ENCODE measurements at places on chromosomes 11 and 22.

DNA sequence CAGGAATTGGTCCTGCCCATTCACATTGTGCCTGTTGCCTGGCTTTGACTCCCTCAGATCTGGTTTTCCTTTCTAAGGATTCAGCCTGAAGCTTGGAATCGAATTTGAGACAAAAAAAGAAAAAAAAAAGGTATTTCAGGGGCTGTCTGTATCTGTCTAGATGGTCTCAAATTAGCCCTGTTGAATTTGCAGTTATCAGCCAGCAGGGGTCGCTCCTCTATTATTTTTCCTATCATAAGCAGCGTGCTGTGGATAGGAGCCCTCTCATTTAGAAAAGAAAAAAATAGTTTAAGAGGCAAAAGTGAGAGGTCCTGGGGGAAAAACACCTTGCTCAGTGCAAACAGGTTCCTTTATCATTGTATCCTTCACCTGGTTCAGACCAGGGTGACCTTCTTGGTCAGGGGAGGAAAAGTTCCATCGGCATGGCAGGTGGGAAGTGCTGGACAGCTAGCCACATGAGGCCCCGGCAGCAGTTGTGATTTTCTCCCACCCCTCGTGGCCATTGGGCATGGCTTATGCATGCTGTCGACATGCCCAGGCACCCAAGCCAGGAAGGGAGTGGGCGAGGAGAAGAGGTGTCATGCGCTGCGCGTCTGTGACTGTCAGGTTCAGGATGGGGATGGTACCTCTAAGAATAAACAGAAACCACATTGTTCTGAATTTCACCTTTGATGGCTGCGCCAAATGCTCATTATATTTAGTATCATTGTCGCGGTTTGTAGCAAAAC lies 13.1 kb downstream of the OR5AK2 start:
- DNase-seq = no peak

DNA sequence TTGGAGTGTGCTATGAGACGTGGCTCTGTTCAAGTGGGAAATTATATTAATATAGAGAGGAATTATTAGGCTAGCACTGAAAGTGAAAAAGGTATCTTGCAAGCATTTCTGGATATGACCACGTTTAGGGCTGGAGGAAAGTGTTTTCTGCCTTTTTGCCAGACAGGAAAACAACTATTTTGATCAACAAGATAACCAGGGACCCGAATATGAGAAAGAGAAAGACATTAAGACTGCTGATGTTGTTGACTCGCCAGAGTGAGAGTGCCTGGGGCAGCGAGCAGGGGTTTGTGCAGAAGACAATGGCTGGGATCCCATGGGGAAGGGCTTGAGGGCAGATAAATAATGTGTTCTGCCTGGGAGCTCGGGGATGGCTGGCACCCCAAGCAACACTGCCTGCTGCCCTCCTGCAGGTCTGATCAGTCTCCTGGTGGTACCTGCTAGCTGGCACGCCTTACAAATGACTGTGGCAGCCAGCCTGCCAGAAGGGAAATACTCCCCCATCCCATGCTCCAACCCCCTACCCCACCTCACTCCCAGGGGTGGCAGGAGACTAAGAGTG lies 23.1 kb upstream of the CHST1 start:
- DNase-seq = no peak

DNA sequence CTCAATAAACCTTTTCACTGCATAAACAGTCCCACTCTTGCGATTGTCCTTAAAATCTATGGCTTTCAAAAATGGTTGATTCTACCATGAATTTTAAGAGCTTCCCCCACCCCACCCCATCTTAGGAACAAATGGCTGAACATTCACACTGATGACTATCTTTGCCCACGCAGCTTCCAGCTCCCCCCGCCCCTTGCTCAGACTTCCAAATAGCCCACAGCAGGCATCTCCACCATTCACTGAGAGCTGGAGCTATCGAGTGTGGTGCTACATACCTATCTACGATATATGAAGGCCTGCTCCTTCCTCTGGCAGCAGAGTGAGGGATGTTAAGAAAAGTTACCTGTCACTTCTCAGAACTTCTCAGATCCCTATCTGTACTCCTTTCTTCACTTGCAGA lies 26.7 kb downstream of the EIF3F start:
- DNase-seq = no peak

DNA sequence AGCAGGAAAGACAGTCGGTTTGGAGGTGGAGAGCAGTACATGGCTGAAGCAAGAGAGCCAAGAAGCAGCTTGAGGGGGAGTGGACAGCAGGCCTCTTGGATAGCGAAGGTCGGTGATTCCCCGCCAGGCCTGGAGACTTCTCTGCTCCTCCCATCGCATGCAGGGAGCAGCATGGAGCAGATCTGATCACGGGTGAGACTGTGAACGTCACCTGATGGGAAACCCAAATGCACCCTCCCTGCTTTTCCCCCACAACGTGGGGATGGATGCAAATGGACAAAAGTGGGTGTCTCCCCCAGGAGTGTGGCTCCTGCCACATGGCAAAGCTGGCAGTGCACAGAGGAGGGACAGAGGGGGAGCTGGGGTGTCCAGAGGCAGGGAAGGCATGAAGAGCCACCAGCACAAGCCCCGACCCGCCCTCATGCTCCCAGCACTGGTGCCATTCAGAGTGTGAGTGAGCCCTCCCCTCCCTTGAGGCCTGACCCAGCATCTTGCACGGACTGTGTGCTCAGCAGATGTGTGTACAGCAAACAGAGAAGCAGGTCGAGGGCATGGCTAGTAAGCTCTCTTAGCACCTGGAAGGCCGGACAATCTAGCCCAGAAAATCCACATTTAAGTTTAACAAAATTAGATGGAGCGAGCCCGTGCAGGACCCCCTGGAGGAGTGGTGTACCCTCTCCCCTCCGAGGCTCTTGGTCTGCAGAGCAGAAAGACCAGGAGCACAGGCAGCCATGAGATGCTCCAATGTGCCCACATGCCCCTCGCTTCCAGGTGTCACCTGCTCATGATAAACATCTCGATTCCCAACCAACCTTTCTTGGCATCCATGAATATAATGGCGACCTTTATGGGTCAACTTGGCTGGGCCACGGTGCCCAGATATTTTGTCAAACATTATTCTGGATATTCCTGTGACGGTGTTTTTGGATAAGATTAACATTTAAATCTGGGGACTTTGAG lies 661.7 kb downstream of the TBC1D22A start:
- no peak for DNase-seq

DNA sequence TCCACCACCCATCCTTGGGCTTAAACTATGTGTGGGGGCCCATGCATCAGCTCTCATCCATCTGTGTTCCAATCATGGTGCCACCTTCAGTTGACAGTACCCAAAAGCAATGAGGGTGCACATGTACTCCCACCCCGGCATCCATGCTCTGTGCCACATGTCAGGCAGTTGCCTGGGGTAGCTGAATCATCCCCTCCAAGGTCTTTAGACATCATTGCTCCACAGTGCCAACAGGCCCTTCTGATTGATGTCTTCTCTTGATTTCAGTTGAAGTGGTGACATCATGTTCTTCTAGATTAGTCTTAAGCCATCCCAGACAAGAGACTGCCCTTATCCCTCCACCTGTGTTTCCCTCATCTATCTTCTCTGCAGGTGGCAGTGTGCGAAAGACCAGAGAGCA lies 42.5 kb downstream of the TMPRSS5 start:
- DNase-seq = no peak

DNA sequence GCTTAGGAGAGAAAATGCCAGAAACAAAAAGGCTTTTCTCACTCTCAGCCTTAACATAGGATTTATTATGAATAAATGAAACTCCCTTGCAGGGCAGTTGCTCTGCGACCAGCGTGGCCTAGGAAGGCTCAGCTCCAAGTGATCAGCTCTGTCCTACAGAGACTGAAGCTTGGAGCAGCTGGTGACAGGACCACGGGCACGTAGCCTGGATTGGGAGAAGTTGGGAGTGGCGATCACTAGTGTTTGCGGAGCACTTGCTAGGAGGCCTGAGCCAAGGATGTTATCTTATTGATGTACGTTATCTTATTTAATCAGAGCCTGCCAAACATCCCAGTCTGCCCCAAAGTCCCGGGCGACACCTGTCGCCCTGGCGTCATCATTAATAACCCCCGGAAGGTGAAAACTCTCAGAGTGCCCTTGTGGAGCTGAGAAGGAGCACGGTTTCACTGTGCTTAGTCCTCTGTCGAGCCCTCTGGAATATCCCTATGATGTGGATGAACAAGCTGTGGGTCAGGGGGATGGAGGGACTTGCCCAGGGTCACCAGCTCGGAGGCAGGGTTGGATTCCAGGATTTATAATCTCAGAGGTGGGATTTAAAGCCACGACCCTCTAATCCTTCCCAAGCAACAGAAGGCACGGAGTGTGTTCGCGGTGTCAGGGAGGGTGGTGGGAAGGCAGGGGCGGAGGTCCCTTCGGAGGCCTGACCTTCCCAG lies 40.8 kb upstream of the SMIM38 start:
- DNase-seq = no peak

DNA sequence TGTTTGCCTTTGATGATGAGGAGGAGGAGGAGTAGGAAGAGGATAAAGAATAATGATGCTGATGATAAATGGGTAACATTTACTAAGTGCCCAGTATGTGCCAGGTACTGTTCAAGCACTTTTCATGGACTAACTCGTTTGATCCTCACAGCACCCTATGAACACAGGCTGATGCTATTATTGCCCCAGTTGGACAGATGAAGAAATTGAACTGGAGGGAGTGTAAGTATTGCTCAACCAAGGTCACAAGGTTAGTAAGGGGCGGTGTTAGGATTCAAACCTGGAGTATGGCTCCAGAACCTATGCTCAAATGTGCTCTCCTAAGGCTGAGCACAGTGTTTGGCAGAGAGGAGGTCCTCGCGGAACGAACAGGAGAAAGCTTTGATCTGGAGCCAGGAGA lies 78.6 kb downstream of the SYN3 start:
- no peak for DNase-seq

- DNase-seq = no peak
Measured at GRCh38 chr11:86637988-86638387, 34.4 kb downstream of the ME3 start.

DNA sequence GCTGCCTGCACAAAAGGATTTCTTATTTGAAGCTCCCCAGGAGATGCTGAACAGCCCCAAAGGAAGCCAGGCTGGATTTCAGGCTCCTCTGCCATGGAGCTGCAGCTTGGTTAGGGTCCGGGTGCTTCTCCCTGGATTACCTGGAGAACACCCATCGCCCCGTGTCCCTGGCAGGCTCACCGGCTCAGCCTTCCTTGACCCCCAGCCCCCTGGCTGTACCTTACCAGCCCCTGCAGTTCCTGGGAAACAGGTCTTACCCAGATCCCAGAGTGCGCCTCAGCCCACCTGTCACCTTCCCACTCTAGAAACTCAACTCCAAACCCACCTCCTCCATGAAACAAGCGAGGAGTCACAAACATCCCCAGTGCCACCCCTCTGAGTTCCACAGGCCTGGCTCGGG lies 45.3 kb upstream of the CD5 start:
- DNase-seq = no peak

DNA sequence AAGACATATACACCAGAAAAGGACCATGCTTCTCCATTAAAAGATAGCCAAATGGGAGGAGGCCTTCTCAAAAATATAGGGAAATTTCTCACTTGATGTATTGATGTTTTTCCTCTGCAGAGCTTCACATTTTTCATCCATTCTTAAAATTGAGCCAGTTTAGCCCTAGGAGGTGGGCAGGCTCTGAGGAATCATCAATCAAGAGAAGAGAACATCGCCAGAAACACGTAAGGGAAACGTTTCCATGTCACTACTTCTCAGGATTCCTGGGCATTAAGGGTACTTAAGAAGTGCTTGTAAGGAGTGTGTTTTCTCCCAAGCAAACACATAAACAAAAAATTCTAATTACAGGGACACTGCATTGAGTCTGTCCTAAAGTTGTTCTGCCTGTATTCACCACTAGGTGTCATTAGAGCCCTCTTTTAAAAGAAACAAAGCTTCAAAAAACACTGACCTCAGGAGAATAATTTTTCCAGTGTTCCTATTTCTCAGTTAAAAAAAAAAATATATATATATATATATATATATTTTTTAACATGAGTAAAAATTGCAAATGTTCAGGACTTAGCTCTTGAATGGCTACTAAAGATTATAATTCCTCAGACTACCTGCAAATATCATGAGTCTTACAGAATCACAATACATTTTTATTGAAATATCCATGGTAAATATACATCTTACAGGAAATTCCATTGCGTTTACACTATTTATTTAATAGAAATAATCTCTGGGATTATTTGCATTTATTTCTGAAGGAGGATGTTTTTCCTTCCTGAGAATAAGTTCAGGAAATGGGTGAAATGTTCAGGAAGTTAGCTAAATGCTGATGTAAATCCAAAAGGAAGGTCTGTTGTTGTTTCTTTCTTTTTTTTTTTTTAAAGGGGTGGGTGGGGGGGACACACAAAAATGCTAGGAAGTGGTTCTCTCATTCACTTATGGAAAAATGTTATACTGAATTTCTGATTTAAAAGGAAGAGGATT lies 16.0 kb downstream of the FZD4 start:
- DNase-seq = peak; percentile 51

- no peak for DNase-seq
Measured at GRCh38 chr11:78922859-78923625, 348.4 kb upstream of the NARS2 start.

DNA sequence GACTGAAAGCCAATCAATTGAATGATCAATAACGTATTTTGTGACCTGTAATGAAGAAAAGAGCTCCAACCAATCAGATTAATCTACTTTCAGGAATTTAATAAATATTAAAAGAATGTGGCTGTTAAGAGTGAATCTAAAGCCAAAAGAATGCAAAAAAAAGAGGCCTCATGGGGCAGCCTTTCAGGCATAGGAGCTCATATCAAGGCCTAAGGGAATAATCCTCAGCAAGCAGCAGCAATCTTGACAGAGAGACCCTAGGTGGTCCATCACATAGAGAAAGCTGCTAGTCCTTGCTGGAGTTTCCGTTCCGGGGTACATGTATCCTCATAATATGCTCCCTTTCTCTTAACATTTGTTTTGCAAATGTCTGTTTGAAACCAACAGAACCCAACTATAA lies 313.1 kb upstream of the PITPNB start:
- DNase-seq = no peak

DNA sequence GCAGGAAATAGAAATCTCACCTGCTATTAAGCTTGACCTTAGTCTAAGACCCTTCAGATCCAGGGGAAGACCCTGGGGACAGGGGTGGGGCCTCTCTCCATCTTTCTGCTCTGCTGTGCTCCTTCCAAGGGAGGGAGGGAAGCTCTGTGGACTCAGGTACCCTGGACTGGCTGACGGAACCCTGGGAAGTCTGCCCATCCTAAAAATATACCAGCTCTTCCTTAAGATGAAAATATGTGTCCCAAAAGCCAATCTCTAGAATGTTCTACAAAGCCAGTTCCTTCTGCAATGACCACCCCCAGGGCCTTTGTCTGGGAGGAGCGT lies 73.7 kb downstream of the RTL6 start:
- no peak for DNase-seq

- DNase-seq = peak; percentile 2
Measured at GRCh38 chr11:11500744-11501487, 120.9 kb downstream of the GALNT18 start.

DNA sequence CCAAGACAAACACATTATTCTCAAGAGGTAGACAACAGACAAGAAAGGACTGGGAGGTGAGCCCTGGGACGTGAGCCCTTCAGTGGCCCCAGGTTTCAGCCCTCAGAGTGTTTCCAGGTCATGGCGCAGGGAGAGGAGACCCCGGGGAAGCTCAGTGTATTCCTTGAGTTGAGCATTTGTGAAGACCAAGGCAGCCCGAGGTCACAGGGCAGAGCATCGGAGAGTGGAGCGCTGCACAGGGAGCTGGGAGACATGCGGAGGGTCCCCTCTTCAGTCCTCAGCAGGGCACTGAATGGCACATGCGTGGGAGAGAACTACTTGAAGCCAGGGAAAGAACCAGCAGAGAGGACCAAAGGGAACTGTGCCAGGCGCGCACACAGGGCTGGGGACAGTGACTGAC lies 11.7 kb downstream of the KRTAP5-6 start:
- DNase-seq = no peak

- DNase-seq = peak; percentile 44
Measured at GRCh38 chr11:104968856-104969776, 742 bp upstream of the CASP4 start.

Measured in ACHN (cell line).